ENCODE measurements at places on chromosomes 3 and 15.
A peak's percentile ranks its signal among the peaks of the same experiment; 100 is the strongest.

GRCh38 chr3:52447512-52448355 lies 2.8 kb upstream of the SEMA3G start:
- DNase-seq: no peak

DNA sequence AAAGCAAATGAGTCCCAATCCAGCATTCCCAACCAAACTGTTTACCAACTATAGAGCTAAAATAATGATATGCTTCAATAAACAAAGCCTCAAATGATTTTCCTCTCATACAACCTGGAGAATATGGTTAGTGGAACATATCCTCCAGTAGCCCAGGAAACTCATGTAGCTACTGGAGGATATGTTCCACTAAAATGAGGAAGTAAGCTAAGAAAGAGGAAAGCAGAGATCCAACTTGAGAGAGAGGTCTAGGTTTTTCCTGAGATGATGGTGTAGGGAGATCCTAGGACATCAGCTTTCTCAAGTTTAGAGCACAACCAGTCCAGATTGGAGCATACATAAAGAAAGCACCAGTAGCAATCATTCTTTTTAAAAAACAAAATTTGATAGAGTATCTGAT lies 44.6 kb upstream of the SLC4A7 start:
- DNase-seq: no peak

GRCh38 chr3:30332196-30333021 lies 274.0 kb upstream of the TGFBR2 start:
- DNase-seq: no peak

DNA sequence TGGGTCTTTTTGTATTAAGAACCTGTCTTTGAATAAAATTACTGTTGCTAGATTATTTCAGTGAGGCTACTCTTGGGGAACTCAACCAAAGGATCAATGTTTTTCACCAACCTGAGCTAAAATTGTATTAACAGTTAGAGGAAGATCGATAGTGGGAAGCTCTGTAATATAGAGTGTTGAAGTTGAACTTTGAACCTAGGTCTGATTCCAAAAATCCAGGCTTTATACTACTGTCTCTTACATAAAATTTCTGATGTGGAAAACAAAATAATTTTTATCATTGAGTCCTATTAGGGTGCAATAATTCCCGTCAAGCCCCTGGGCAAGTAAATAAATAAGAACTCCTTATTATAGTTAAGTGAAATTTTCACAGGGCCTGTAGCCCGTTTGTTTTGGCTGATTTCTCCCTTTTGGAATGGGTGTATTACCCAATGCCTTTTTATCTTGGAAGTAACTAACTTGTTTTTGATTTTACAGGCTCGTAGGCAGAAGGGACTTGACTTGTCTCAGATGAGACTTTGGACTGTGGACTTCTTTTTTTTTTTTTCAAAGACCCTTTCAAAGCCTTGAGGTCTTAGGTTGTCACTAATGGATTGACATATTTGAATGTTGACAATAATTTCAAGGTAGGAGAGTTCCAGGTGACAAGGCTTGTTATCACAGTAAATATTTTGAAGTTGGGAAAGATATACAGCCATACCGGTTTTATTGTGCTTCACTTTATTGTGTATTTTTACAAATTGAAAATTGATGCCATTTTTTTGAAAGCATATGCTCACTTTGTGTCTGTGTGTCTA lies 276.1 kb downstream of the NFKBIZ start:
- no peak for DNase-seq

- DNase-seq: peak; percentile 72
Measured at GRCh38 chr3:16456784-16457415, 56.6 kb downstream of the RFTN1 start.

DNA sequence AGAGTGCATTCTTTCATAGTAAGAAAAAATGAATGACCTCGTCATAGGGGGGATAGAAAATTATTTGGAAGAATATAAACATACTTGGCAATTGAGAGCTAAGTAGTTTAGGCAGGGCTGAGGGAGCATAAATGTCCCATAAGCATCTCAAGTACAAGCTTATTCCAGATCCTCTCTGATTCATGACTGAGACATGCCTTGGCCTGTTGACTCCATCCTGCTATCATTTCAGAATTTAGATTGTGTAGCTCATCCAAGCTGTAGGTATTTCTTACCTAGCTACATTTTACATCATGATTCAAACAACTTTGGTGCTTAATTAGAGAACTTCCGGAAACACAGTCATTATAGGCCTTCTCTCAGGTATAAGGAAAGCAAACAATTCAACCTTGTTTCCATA lies 12.3 kb downstream of the POGLUT1 start:
- DNase-seq: no peak

GRCh38 chr3:45605534-45605933 lies 11.0 kb downstream of the LIMD1 start:
- DNase-seq: no peak

- DNase-seq: peak; percentile 97
Measured at GRCh38 chr15:42575188-42576039, at the start of gene STARD9. TSS of gene STARD9 (plus strand) at chr15:42575606. CDS start at chr15:42575716, 110 bp downstream.

DNA sequence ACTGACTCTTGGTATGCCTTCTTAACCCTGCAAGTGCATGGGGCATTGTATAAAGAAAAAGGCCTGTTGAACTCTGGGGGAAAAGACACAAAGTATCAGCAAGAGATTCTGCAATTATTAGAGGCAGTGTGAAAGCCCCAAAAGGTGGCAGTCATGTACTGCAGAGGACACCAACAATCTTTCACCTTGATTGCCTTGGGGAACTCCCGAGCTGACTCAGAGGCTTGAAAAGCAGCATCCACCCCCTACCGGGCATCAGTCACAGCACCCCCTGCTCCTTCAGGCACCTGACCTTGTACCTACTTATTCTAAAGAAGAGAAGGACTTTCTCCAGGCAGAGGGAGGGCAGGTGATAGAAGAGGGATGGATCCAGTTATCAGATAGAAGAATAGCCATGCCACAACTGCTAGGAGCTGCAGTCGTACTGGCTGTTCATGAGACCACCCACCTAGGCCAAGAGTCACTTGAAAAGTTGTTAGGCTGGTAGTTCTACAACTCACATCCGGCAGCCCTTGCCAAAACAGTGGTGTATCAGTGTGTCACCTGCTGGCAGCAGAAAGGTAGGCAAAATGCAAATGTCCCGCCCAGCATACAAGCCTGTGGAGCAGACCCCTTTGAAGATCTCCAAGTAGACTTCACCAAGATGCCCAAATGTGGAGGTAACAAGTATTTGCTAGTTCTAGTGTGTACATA lies 241.6 kb upstream of the CNTN6 start:
- no peak for DNase-seq

DNA sequence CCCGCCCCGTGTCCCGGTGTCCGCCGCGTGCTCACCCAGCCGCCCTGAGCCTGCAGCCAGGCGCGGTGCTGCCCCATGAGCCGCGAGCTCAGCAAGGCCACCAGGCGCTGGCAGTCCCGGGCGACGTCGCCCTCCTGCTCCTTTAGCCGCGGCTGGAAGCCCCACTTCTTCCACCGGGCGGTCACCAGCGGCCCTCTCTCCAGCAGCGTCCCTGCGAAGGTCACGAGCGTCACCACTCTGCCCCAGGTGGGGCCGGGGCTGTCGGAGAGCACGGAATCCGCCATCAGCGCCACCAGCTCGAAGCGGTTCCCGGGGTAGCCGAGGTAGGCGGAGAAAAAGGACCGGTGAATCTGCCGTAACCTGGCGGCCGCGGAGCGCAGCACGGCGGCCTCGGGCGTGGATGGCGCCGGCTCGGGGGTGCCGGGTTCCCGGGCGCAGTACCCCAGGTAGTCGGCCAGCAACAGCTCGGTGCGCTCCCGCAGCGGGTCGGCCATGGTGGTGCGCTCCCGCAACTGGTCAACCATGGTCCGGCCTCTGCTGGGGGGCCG lies 298 bp downstream of the BCL2L10 start:
- no peak for DNase-seq

DNA sequence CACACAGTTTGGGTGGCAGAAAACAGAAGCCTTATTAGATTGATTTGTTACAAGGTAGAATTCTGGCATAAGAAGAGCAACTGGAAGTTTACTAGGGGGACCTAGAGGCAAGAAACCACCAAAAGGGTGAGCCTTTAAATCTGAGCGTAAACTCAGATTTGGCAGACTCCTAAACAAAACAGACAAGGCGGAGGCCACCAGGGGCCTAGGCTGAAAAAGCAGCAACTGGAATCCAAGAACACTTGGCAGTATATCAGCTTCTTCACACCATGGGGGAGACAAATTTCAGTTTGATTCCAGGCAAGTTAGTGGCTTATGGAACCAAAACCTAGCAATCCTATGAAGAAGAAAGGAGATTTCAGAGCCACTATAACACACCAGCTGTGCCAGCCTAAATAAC lies 220.0 kb downstream of the C3orf38 start:
- no peak for DNase-seq

DNA sequence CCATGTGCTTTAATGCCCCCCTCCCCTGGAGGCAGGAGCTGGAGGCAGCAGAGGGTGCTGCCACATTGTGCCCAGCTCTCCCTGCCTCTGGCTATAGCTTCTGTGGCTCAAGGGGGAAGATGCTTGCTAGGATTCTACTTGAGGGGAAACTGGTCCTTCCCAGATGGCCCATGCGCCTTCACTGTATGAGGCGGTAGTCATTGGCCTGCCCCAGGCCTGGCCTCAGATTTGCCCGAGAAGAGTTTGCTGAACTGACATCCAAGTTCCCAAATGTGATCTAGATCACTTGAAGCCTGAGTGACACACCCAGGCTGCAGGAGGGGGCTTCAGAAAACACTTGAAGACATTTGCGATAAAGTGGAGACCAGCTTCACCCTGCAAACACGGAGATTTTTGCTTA lies 4.1 kb downstream of the SYNM start:
- DNase-seq: no peak

- no peak for DNase-seq
Measured at GRCh38 chr3:190497811-190498210, 16.1 kb upstream of the IL1RAP start.

DNA sequence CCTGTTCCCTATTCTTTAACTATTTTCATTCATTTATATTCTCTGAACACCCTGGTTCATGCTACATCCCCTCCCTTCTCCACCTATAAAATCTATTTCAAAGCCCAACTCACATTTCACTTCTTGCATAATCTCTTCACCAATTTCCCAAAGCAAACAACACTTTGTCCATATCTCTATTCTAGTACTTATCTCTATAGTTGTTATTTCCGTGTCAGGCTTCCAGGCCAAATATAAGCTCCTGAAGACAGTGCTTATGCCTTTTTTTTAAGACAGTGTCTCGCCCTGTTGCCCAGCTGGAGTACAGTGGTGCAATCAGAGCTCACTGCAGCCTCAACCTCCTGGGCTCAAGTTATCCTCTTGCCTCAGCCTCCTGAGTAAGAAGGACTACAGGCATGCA lies 43.6 kb downstream of the DNAH12 start:
- DNase-seq: no peak

Data from stromal cell of bone marrow (primary cell).